ENCODE measurements at places on chromosomes 3 and 15.
A peak's percentile ranks its signal among the peaks of the same experiment; 100 is the strongest.

DNA sequence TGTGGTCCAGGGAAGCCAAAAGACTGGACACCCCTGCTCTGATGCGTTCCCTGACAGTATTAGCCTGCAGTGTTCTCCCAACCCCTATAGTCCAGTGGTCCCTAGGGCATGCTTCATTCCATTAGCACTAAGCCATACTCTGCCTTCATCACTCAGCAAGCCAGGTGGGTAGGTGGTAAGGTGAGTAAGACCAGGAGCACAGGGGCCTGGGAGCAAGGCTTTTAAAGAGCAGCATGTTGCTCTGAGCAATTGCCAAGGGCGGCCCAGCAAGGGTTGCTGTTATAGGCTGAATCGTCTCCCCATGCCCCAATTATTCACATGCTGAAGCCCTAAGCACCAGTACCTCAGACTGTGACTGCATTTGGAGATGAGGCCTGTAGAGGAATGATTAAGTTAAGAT lies 11.0 kb downstream of the CXCR6 start:
- DNase-seq, result no peak

- DNase-seq, result no peak
Measured at GRCh38 chr3:154316974-154317767, 7.1 kb downstream of the DHX36 start.

DNA sequence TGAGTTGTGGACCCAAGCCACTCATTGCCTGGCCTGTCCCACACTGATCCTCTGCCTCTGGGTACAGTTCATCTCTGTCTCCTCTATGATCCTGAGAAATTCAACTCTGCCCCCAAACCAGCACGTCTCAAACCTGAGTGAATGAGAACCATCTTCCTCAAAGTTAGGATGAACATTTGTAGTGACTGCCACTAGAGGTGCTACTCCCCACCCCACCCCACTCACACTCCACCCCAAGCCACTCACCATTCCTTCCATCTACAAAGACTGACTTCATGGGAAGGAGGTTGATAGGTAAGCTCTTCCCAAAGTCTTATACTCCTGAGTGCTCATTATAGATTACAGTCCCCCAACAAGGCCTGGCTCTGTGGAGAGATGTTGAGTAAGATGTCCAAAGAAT lies 43.8 kb downstream of the NEK10 start:
- DNase-seq, result no peak

DNA sequence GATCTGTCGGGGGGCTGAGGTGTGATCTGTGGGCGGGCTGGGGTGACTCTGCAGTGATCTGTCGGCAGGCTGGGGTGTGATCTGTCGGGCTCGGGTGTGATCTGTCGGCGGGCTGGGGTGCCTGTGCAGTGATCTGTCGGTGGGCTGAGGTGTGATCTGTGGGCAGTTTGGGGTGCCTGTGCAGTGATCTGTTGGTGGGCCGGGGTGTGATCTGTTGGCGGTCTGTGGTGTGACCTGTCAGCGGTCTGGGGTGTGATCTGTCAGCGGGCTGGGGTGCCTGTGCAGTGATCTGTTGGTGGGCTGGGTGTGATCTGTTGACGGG lies 205.1 kb downstream of the XXYLT1 start:
- no peak for DNase-seq

DNA sequence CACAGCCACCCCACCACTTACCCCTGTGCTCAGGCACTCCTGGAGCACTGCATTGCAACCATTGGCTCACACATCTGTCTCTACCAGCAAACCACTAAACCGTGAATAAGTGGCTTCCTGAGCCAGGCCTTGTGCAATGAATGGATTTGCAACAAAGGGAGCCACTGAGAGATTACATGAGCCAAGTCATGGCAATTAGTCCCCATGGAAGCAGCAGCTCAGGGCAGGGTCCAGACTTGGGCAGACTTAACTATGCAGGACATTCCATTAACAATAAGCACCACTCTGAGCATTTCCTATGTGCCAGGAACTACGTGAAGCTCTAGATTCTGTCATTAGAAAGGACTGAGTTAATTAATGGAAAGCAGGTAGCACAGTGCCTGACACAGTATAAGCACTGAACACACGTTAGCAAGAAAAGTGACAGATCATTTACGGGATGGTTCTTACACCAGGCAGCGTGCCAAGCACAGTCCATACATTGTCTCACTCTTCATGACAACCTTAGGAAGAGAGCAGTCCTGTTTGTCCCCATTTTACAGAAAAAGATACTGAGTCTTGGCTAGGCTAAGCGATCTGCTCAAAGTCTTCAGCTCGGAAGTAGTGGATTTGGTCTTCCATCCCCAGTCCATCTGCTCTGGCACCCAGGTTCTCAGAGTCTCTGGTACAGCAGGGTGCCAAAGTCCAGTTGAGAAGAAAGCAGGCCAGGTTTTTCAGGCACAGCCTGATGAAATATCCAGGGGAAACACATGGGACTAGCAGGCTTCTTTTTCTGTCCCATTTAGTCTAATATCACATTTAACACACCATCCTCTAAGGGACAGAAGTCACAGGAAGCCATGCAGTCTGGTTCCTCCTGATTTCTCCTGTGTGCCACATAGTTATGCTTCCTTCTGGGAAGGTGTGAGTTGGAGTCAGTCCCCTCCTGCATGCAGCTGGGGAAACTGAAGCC lies 44.1 kb downstream of the LIPC start:
- peak; percentile 40 for DNase-seq

GRCh38 chr3:186193534-186194450 lies 84.9 kb upstream of the ETV5 start:
- DNase-seq, result no peak

- DNase-seq, result no peak
Measured at GRCh38 chr3:27454914-27455313, 29.3 kb downstream of the SLC4A7 start.

- DNase-seq, result no peak
Measured at GRCh38 chr3:146314871-146315270, 64.0 kb upstream of the PLSCR4 start.

DNA sequence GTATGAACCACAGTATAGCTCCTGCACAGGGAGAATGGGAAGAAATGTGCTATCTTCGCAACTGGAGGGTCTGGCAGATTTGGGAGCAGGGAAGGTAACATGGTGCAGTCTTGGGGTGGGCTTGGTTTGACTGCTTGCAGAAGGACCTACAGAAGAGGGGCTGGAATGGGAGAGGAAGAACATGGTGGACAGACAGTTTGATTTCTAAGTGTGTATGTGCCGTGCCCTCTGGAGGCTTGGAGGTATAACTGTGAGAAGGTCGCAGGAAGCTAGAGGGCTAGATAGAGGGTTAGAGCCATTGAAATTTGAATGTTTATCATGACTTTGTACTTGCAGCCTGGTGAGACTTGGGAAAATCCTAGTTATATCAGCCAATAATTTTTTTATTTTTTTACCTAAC lies 169.2 kb downstream of the SQOR start:
- no peak for DNase-seq

DNA sequence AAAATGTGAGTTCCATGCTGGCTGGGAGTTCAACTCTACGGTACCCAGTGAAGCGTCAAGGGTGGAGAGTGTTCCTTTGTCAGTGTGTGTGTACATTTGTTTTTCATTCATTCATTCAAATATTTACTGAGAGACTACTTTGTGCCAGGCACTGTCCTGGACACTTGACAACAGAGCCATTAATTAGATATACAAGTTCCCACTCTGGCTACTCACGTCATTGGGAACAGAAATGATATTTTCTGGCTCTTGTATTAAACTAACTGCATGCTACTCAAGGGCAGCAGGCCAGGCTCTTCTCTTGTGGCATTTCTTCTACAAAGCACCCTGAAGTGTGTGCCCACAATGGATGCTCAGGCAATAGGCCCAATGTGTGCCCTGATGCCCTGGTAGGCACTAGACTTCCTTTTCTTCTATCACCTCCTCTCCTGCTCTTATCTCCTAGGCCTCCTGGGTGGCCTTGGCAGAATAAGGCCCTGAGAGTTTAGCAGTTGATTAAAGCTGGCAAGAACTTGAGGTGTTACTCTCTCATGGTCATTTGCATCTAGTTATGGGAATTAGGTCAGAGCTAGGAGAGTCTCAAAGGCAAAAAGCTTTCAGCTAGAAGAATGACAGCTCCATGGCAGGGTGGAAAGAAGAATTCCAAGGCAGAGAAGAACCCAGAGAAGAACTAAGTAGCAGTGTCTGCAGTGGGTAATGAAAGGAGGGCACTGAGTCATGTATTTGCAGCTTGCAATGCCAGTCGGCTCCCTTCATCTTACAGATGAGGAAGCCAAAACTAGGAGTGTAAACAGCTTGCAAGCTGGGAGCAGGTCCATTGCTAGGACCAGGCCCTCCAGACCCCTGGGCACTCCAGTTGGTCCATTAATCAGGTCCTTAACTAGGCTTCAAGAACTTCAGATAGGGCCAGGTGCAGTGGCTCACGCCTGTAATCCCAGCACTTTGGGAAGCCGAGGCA lies 14.0 kb upstream of the SMAD3 start:
- DNase-seq, result no peak

GRCh38 chr15:68289621-68290352 lies 12.2 kb downstream of the FEM1B start:
- no peak for DNase-seq

DNA sequence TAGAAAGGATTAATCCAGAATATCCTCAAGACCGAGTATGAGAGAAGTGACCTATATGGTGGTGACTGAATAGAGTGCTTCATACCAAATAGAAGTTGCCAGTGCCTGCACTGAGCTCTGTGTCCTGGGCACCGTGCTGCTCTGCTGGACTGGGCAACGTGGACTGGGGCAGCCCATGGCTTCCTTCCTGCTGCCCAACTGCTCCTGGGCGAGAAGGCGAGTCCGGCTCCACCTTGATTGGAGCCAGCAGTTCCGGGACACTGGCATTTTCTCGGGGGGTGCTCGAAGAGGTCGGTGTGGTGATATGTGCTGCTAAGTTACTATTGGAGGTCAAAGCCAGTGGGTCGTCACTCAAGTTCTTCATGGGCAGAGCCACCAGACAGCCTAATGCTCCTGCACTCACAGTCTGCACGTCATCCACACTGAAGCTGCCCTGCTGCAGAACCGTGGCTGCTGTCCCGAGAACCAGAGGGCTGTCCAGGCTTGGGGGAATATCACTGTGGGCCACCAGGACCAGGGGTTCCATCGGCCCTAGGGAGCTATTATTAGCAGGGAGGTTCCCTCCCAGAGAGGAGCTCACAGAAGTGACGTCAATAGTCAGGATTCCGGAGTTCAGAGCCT lies 14.1 kb downstream of the ZXDC start:
- no peak for DNase-seq

DNA sequence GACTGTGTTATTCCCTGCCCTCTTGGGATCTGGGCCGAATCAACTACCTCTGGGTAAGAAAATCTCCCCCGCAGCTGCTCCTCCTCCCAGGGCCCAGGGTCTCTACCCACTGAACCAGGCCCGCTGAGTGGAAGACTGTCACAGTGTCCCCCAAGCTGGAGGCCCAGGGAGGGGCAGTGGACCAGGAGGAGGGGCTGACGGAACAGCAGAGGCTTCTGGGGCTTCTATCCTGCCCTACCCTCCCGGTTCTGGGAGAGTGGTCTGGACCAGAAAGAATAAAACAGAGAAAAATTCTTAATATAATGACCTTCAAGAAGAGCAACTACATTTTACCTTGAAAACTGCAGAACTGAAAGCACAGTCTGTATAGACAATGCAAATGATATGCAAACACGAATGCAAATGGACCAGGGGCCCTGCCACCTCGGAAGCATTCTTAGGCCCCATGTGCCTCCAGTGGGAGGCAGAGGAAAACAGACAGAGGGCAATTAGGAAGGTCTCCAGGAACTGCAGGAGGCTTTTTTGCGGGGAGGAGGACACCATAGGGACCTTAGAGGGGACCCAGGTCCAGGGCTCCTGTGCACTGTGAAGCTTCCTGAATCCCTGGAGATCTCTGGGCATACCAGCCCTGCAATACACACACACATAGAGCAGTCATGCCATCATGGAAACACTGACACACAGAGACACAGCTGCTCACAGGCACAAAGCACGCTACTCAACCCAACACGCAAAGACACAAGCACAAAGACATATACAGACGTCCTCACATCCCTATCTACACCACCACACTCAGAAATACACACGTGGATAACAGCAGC lies 12.3 kb downstream of the MEGF11 start:
- DNase-seq, result no peak

DNA sequence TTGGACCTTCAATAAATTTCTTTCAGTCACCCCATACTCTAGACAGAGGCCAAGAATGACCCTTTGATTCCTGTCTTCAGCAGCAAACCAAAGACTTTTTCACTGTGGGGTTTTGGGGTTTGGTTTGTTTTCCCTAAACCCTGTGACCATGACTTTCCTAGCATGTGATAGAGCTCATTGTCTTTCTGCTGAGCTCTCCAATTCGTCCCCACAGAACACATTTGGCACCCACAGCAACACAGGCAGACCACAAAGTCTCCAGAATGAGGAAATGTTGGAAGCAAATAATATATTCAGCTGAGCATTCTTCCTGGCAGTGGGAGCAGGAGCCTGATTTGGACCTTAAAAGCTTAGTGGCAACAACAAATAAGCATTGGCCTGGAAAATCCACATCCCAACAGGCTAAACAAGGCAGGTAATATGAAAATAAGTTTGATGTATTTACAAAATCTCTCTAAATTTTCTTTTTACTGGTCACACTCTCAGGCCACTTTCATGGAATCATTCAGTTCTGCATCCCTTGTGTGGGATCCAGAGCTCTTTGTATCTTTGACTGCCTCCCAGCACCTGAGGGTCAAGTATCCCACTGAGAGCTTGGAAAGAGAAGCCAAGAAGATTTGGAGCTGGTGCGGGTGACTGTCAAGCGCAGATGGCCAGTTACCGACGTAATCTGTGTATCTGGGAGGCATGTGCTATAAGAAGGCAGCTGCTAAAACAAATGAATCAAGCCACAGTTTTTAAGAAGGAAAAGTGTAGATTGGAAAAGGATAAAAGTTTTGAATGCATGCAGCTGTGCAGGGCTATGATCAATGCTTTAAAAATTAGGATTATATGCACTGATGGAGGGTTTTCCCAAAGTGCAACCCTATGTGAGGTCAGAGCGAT lies 36.5 kb upstream of the CPB1 start:
- no peak for DNase-seq

GRCh38 chr15:94682171-94682570 lies 450.8 kb downstream of the MCTP2 start:
- no peak for DNase-seq

DNA sequence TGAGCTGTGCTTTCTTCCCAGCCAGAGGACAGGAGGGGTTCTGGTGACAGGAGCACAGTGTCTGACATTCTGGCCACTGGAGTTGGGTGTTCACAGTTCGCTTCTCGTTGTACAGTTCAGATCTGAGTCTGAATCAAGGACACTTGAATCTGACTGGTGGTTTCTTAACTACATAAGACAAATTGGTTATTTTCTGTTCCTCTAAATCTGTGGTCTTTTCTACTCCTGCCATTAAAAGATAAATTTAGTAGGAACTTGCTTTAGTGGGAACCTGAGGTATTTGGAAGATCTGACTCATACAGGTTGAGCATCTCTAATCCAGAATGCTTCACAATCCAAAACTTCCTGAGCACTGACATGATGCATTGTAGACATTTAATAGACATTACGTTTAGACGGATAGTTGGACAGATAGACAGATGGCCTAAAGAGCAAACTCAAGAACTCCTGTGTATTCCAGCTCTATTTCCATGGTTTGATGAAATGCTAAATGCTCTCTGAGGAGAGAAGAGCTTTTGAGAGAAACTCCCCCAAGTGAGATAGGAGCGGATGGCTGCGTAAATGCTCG lies 71.0 kb downstream of the CCK start:
- no peak for DNase-seq

GRCh38 chr3:14202874-14203520 lies 24.4 kb downstream of the LSM3 start:
- no peak for DNase-seq

GRCh38 chr3:62252438-62253157 lies 120.8 kb downstream of the FEZF2 start:
- DNase-seq, result no peak
